ENCODE measurements at places on chromosomes 1 and 21.

DNA sequence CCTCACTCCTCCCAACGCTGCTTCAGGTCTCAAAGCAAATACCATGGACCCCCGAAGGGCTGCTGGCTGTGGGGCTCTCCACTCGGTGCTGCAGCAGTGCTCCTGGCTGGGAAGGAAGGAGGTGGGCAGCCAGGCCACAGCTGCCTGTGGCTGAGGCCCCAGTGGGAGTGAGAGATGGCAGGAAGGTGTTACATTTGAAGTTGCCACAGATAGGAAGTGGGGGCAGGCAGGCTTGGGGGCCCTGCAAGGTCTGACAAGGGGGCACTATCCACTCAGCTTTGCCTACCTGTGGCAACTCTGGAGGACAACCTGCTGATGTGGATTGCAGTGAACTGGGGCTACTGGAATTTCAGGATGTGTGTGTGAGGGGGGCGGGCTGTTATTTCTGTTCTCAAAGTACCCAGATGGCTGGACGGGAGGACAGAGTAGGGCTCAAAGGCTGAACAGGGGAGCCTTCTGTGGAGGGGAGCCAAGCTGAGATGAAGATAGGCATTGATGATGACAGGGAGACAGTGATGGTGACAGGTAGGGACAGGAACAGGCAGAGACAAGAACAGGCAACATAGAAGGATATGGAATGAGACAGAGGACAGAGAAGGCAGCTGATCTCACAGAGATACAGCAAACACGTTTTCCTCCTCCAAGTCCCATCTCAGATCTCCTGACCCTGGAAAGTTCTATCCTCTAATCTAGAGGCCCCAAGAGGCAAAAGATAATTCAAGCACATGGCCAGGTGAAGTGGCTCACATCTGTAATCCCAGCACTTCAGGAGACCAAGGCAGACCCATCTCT, 1.8 kb downstream of the ZNF683 start:
- DNase-seq: no peak

- DNase-seq: no peak
Measured at GRCh38 chr21:25791319-25791718, 56.5 kb downstream of the GABPA start.

GRCh38 chr1:161200992-161201835, 953 bp upstream of the NDUFS2 start:
- no peak for DNase-seq

DNA sequence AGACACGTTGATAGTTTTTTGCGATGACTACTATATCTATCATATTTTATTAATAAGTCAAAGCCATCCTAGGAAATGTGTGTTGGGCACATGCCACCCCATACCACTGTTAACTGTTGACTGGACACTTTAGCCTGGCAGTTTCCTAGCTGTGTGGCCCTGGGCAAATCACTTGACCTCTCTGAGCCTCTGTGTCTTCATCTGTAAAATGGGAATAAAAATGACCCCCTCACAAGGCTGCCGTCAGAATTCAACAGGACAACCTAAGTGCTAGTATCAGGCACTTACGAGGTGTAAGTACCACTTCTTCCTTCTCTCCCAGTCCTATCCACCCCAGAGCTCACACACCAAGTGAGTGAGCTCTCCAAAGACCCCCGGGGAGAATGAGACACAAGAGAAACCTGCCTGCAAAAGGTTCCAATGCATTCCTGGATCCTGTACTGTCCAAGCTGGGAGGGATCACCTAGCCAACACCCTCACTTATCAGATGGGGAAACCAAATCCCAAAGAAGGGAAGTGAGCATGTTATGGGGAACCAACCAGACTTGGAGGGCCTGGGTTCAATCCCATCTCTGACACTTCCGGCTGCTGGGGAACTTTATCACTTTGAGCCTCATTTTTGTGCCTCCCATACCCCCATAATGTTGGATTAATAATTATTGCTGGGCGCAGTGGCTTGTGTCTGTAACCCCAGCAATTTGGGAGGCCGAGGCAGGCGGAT, 24.9 kb downstream of the HSPG2 start:
- DNase-seq: no peak

DNA sequence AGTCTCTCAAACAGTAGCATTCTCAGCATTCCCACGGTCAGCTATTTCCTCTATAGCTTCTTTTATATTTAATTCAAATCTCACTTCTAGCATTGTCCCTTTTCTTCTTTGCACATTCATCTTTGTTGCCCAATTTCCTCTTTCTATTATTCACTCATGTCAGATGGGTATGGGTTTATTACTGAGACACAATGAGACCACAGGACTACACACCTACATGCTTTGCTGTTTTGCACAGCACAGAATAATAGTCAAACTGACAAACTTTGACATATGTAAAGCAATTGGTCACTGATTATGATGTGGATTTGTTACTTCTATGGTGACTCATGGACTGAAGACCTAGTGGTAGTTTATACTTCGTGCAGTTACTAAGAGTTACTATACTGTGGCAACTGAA, 5.8 kb upstream of the CD1C start:
- DNase-seq: no peak

- no peak for DNase-seq
Measured at GRCh38 chr21:17406202-17406601, 106.6 kb upstream of the CXADR start.

GRCh38 chr1:150992626-150993025, 10.5 kb downstream of the ANXA9 start:
- no peak for DNase-seq

DNA sequence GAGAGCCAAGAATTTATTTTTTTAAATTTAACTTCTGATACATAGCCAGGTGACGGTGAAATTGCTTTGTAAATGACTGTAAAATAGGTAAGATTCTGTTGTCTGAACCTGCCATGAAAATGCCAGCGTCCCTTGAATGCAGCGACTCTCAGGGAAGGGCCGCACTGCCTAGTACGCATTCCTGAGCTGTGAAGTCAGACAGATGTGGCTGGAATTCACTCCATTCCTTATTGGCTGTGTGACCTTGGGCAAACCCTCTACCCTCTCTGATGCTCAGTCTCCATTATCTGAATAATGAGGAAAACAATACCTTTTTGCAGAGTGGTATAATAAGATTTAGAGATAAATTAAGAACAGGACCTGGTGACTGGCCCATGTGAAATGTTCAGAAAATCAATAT, 167.1 kb upstream of the DAB1 start:
- DNase-seq: no peak

DNA sequence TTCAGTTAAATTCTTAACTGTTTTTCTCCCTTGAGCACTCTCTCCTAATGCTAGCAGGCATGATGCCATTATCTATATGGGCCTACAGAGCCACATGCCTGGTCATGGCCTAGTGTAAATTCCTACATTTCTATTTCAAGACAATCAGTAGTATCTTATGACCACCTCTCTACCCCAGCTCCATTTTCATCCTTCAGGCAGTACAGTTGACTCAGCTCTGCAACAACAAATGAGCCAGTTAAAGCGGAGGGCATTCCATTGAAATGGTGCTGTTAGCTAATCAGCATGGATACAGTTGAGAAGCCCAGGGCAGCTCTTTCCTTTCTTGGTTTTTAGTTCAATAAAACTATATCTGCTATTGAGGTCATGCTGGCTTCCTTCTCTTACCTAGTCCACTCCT, 150.0 kb downstream of the PPP1R12B start:
- no peak for DNase-seq

DNA sequence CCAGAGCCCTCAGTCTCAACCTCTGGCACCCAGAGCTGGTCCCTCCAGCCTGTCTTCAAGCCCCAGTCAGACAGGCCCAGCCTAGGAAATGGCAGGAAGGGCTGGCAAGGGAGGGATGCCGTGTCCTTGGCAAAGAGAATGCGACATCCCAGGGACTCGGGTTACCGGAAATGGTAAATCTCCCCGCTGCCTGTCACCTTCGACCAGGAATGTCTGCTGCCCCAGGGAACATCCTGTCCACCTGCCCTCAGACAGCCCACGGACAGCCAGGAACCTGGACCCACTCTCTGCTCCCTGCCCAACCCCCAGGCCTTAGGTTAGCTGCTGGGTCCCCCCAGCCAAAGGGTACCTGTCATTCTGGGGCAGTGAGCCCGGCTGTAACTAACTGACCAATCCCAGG, 23.9 kb downstream of the HSPG2 start:
- DNase-seq: no peak

DNA sequence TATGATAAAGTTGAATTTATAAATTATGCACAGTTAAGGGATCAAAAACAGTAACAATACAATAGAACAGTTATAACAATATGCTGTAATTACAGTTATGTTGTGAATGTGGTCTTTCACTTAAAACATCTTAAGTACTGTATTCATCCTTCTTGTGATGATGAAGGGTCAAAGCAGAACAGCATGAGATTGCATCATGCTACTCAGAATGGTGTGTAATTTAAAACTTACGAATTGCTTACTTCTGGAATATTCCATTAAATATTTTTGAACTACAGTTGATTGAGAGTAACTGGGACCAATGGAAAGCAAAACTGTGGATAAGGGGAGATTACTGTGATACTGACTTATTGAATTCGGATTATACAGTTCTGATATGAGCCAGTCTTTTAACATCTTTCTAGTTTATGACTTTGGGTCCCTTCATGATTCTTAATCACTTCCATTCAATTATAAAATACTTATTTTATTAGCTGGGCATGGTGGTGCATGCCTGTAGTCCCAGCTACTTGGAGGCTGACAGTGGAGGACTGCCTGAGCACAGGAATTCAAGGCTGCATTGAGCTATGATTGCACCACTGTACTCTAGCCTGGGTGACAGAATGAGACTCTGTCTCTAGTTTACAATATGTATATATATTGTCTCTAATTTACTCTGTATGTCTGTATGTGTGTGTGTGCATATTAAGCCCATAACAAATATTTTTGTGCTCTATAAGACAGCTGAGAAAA, 43.2 kb downstream of the ATP1B1 start:
- no peak for DNase-seq

DNA sequence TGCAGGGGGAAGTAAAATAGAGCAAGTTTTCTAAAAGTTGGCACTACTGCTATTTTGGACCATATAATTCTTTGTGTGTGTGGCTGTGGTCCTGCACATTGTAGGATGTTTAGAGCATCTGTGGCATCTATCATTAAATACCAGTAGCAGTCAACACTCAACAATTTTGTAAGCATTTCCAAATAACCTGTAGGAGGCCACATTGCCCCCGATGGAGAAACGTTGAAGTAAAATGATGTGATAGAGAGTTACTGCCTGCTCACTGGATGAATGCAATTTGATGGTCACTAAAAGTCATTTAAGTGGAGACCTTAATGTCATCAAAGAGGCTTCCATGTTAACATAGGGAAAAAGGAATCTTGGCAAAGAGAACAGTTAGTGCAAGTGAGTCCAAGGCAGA, 560.8 kb downstream of the NEGR1 start:
- DNase-seq: no peak

GRCh38 chr1:213604477-213604876, 383.3 kb upstream of the PROX1 start:
- no peak for DNase-seq

GRCh38 chr1:62841587-62842169, 57.7 kb downstream of the ATG4C start:
- no peak for DNase-seq

DNA sequence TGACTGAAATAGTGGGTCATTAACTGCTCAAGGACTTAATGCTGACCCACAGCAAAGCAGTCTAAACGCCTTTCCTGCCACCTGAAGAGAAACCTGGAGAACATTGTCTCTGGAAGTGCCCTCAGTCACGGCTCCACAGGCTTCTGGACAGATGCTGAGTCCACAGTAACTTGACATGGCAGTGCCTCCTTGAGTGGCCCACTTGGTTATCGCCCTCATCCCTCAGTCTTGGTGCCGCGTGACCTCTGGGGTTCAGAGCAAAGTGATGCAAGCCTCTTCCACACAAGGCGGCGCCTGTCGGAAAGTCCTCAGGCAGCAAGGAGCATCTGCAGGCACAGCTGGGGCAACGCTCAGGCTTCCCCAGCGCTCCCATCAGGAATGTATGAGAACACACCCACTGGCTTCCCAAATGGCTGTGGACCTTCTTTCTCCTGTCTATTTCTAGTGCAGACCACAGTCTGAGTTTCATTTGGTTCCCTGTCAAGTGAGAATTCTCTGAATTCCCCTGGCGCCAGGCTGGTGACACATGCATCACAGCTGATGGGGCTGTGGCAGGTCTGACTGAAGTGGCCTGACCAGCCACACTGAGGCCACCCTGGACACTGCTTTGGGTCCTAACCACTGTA, 13.0 kb upstream of the ANGPTL7 start:
- no peak for DNase-seq

GRCh38 chr21:36127250-36127904, 7.5 kb upstream of the CBR3 start:
- no peak for DNase-seq
